ENCODE measurements at places on chromosomes 3 and 15.

DNA sequence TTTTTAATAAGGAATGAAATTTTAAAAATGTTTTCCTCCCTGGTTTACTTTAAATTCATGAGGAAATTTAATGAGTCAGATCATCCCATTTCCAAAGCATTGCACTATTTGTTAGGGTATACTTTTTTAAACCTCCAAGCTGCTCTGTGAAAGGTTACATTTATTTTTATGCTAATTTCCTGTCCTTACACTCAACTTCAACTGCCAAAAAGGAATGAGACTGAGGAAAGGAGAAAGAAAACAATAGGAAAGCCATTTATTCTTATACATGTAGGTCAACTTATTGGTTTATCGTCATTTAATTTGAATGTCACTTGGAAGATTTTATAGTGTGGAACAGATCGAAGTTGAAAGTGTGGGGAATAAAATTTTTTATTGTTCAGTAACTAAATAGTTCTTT, 104.1 kb downstream of the ALCAM start:
- DNase-seq: no peak

DNA sequence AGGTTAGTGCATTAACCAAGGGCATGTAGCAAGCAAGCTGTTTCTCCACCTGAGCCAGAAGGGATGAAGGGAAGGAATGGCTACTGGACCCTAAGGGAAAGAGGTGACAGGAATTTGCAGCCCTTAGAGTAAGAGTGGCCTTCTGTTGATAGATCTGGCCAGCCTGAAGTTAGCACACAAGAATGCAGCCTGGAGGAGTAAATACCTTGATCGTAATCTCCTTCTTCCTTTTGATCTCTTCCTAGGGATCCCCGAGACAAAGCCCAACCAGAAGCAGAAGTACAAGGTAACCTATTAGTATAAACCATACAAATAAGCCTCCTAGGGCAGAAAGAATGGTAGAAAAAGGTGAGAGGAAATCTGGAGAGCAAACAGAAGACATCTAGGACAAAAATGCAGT, 134.6 kb downstream of the ATP8B4 start:
- no peak for DNase-seq

DNA sequence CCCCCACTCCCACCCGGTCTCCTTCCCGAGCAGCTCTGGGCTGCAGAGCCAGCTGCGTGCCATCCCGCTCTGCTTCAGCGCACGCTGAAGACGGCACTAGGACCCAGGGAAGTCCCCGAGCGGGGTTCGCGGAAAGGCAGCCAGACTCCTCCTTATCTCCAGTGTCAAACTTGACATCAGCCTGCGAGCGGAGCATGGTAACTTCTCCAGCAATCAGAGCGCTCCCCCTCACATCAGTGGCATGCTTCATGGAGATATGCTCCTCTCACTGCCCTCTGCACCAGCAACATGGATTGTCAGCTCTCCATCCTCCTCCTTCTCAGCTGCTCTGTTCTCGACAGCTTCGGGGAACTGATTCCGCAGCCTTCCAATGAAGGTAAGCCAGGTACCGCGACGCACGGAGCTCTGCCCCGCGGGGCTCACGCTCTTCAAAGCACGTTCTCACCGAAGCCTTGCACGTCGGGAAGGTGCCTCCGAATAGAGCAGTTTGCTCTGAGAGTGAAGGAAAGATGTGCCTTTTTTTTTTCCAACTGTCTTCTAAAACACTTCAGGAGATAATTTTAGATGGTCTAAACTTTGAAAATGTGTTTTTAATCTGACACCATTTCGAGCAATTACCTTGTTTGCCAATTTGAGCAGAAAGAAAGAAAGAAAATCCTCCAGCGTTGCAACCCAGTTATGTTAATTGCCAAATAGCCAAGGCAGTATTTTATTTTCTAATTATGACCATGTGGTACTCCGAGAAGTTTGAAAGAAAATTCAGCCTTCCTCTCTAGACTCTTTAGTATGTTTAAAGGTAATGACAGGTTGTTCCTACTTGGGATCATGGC, at the start of gene EPHA3:
EPHA3 (plus strand) TSS at position 161 of the 830 bp plus-strand sequence; CDS start at position 289, 128 bp downstream.
- peak; percentile 61 for DNase-seq

- no peak for DNase-seq
Observed at GRCh38 chr15:39784638-39785037, 2.0 kb upstream of the FSIP1 start.

DNA sequence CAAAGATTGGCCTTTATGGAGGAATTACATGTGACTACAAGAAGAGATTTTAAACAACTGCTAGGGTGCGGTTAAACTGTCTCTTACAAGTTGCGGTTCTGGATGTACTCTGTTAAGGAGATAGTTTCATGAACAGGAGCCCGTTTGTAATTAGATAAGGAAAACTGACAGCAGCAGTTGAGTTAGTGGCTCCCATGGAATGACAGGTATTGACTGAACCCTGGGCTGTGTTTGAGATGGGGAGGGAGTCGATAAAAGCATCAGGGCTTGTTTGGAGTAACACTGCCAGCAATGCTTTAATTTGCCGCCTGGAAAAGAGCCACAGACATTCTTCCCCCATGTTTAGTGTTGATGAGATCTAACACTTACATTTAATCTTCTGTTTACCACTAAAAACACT, 139.9 kb downstream of the ROBO2 start:
- DNase-seq: no peak

GRCh38 chr15:78209646-78210348, 24.6 kb downstream of the ACSBG1 start:
- no peak for DNase-seq

GRCh38 chr3:158935846-158936245, 134.0 kb downstream of the MFSD1 start:
- no peak for DNase-seq

DNA sequence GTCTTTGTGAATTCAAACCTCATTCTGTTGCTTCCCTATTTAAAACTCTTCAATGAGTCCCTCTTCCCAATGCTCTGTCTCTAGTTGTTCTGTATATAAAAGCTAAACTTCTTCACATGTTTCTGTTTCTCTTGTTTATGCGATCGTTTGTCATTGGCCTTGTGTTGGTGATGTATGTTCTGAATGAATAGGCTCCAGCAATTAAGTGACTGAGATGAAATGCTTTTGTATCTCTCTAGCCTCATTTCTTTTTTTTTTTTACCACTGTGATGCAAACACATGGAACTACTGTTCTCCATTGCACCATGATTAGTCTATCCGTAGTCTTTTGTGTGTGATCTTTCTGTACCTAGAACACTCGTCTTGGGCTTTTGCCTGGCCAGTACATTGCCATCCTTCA, 380.5 kb upstream of the TPRG1 start:
- DNase-seq: no peak

DNA sequence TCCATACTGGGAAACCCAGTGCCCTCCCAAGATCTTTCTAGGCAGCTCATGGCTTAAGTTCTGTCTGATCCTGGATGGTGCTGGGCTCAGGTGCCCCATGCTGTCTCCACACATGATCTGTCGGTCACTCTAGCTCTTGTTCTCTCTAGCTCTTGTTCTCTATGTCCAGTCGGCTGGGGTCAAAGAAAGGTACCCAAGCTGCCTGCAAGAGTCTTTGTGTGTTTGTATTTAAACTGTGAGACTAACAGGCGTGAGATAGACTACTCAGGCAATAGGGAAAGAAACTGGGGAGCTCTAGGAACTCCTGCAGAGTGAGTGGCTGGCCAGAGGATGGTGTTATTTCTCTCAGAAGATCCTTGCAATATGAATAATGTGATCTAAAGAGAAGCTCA, 40.2 kb downstream of the GPR156 start:
- DNase-seq: no peak

- DNase-seq: peak; percentile 11
Observed at GRCh38 chr3:8773941-8774542, 4.6 kb upstream of the OXTR start.

DNA sequence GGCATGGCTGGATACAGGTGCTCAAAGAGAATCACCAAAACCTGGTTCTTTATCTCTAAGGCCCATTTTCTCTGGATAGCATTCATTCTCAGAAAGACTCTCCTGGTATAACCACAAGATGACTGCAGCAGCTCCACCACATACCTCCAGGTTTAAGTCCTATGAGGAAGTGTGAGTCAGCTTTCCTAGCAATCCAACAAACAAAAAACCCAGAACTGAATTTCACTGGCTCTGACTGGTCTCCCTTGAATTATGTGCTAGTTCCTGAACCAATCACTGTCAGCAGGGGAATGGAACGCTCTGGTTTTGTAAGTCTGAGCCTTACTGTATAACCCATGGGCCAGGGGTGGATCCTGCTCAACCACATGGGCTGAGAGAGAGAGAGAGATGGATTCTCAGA, 27.2 kb downstream of the MRPL46 start:
- DNase-seq: no peak

DNA sequence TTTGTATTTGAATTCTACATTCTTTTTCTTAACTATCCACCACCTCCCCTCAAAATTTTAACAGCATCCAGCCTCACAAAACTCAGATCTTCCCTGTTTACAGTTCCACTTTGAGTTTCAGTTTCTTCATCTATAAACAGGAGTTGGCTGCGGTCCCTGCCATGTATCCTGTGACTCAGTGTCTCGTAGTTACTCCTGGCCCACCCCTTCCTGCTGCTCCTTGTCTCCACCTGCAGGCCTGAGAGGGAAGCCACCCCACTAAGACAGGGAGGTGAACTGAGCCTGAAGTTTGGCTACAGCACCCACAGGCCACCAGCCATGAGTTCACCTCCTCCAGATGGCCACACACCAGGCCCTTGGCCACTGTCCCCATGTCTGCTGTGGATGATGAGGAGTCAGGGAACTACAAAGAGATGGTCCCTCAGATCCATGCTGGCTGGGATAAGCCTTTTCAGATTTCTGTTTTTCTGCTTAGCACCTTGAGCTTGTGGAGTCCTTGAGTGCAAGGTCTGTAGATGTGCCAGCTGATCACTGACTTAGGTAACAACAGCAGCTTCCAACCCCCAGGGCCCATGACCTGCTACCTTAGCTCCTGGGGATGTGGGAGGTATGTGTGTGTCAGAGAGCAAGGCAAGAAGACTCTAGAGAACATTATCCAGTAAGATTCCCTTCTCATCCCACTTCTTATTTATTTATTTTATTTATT, 37.5 kb downstream of the CD86 start:
- DNase-seq: no peak

GRCh38 chr3:44396200-44397171, 57.9 kb downstream of the TCAIM start:
- no peak for DNase-seq

DNA sequence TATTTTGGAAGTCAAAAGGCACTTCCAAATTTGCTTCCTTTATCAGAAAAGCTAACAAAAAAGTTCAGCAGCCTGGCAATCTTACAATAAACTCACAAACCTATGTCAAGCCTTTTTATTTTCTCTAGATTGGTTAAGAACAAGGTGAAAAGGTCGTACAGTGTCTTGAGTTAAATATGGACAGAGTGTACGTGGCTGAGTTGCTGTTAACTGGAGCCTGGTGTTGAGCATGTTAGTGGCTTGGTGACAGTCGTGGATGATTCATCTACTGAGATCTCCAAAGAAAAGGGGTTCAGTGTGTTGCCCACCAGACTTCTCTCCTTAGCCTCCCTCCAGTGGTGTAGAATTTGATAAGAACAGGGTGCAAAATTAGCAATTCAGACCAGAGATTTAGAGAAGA, 89.7 kb downstream of the SSR3 start:
- no peak for DNase-seq

- DNase-seq: peak; percentile 85
Observed at GRCh38 chr15:68775671-68776476, 44.8 kb downstream of the ANP32A start.

- DNase-seq: no peak
Observed at GRCh38 chr15:70801109-70801508, 37.8 kb upstream of the UACA start.

- no peak for DNase-seq
Observed at GRCh38 chr3:112297714-112298113, 3.7 kb upstream of the SLC9C1 start.

DNA sequence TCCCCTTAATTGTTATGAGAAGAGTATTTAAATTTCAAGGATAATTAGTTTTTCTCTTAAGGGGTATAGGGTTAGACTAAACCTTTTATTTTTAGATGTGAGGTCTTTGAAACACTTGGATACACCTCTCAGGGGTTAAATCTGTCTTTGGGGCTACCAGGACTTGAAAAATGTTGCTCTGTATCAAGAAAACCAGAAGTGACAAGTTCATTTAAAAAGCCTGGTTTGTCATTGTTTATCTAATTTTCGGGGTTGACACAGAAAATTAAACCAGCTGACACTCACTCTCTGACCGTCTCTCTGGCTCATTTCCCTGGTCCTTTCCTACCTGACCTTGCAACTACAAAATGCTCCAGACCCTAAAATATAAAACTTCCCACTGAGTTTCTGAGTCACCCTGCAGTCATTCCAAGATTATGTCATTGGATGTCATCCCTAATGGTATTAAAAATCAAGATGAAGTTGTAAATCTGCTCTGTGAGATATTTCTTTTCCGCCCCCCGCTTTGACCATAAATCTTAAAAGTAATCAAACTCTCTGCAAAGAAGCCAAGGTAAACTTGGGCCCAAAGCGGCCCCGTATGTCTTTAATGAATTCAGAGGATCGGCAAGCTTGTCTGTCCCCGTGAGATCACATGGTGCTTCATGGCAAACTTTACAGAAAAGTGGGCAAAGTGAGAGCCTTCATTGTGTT, 32.9 kb upstream of the SKOR1 start:
- no peak for DNase-seq

- DNase-seq: no peak
Observed at GRCh38 chr3:46440531-46441294, 24.0 kb downstream of the LTF start.

DNA sequence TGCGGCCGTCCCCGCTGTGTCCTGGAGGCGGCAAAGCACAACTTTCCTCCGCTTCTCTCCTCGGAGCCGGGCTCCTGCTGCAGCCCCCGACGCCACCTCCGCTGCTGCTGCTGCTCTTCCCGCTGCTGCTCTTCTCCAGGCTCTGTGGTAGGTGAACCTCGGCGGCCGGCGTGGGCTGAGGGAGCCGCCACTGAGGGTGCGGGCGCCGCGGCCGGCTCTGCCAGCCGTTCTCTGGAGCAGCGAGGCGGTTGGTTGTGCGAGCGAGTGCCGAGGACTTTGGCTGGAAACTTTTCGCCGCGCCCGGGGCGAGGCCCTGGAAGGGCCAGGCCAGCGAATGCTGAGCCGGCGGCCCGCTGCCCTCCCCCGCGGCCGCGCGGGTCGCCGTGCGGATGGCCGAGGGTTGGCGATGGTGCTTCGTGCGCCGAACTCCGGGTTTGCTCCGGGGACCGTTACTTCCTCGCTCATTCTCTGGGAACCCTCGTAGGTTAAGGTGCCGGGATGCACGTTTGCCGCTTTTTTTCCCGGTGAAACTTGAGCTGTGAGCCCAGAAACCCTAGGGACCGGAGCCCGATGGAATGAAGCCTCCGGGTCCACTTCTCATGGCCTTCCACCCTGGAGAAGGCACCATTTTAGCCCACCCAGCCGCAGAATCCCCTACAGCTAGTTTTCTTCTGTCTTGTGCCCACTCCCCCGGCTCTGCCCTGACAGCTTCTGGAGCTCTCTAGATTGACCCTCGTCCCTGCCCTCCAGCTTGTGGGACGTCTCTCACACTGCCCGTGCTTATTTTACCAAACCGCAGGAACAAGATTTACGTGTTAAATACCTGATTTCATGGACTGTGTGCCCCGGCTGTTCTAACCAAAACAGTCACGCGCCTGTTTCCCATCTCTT, 660 bp downstream of the NECTIN3 start:
- DNase-seq: peak; percentile 63

GRCh38 chr3:24160424-24161095, 215.5 kb downstream of the NR1D2 start:
- no peak for DNase-seq

Measured in nucleus accumbens (tissue), 56 donors.